ENCODE measurements at places on chromosomes 4 and X.

DNA sequence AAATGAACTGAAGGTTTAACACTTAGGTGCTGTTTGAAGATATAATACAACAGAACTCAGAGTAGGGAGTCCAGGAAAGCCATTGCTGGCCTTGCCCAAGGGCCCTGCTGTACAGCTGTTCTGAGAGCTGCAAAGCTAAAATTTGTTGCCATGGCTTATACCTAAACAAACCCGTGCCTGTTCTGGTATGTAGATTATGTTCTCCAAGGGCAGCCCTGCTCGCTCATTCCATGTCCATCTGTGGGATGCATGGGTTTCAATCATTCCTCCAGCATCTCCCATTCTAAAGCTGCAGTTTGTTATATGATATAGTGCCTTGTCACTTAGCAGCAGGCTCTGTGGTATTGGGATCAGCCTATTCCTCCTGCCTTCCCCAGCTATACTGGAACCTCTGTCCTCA lies 80.8 kb upstream of the BMPR1B start:
- DNase-seq: no peak
- H3K27ac ChIP-seq: no peak overlapping the region
- H3K4me1 ChIP-seq: peaks cover 22% of the 10 kb centered on the region

GRCh38 chr4:152734015-152734698 lies 45.4 kb downstream of the TIGD4 start:
- H3K4me1 ChIP-seq: peaks cover 10% of the 10 kb centered on the region
- H3K36me3 ChIP-seq: no peaks in the 10 kb centered on the region
- H3K27ac ChIP-seq: no peak overlapping the region
- no peak for DNase-seq

GRCh38 chrX:68571610-68572311 lies 72.9 kb downstream of the YIPF6 start:
- no peak overlapping the region for H3K4me3 ChIP-seq
- no peak overlapping the region for H3K27ac ChIP-seq
- DNase-seq: no peak
- no peaks in the 10 kb centered on the region for H3K27me3 ChIP-seq
- no peaks in the 10 kb centered on the region for H3K4me1 ChIP-seq
- no peaks in the 10 kb centered on the region for H3K36me3 ChIP-seq

GRCh38 chr4:133891011-133891410 lies 310.6 kb downstream of the PABPC4L start:
- H3K27me3 ChIP-seq: no peaks in the 10 kb centered on the region
- H3K4me1 ChIP-seq: no peaks in the 10 kb centered on the region
- H3K36me3 ChIP-seq: no peaks in the 10 kb centered on the region
- no peak overlapping the region for H3K27ac ChIP-seq
- no peak overlapping the region for H3K4me3 ChIP-seq
- no peak for DNase-seq

GRCh38 chr4:185893500-185893899 lies 81.5 kb upstream of the SORBS2 start:
- H3K36me3 ChIP-seq: peaks cover 3% of the 10 kb centered on the region
- no peaks in the 10 kb centered on the region for H3K27me3 ChIP-seq
- peaks cover 8% of the 10 kb centered on the region for H3K4me1 ChIP-seq
- H3K27ac ChIP-seq: no peak overlapping the region

- peaks cover 3% of the 10 kb centered on the region for H3K27me3 ChIP-seq
- no peak overlapping the region for H3K4me3 ChIP-seq
- no peak overlapping the region for H3K27ac ChIP-seq
- H3K4me1 ChIP-seq: no peaks in the 10 kb centered on the region
- DNase-seq: no peak
These were observed 109.1 kb upstream of the HUWE1 start for GRCh38 chrX:53795576-53795975.

GRCh38 chrX:67922966-67923365 lies 379.1 kb downstream of the AR start:
- no peaks in the 10 kb centered on the region for H3K4me1 ChIP-seq
- H3K27ac ChIP-seq: no peak overlapping the region
- H3K4me3 ChIP-seq: no peak overlapping the region
- H3K36me3 ChIP-seq: no peaks in the 10 kb centered on the region

All from type B pancreatic cell (in vitro differentiated cells).